ENCODE measurements at places on chromosomes 4 and X. TPM values are rescaled to one million over a fixed set of nuclear protein-coding genes. Genes with fewer than 3 reads are reported as not detected.

- no peak for DNase-seq
Measured at GRCh38 chr4:24764345-24764744, 31.0 kb upstream of the SOD3 start.

GRCh38 chr4:126123611-126124325, 809.0 kb downstream of the FAT4 start:
- no peak for DNase-seq

DNA sequence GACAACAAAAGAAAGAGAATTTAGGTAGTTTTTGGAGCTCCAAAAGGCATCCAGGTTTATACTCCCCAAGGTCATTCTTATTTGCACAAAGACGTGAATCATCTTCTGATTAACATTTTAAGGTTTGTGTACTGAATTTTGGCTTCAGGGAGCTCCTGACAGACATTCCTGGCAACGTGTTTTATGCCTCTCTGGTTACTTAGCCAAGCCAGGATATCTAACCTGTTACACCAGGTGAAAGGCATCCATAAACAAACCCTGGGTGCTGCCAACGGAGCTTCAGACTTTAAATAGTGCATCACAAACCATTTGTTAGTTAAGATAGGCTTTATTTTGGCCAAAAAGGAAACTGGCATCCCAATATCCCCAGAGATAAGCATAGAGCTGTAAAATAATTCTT, 997.3 kb downstream of the ARAP2 start:
- DNase-seq, result no peak

The MAGEB1 gene
- total RNA-seq, result not detected

GRCh38 chr4:182421753-182422152, 178.6 kb downstream of the TENM3 start:
- no peak for DNase-seq

GRCh38 chrX:10507181-10507580, 113.2 kb downstream of the MID1 start:
- no peak for DNase-seq

GRCh38 chr4:158906073-158906472, 137.2 kb downstream of the FNIP2 start:
- DNase-seq, result no peak

The EGF gene
- 1.0 TPM for total RNA-seq

DNA sequence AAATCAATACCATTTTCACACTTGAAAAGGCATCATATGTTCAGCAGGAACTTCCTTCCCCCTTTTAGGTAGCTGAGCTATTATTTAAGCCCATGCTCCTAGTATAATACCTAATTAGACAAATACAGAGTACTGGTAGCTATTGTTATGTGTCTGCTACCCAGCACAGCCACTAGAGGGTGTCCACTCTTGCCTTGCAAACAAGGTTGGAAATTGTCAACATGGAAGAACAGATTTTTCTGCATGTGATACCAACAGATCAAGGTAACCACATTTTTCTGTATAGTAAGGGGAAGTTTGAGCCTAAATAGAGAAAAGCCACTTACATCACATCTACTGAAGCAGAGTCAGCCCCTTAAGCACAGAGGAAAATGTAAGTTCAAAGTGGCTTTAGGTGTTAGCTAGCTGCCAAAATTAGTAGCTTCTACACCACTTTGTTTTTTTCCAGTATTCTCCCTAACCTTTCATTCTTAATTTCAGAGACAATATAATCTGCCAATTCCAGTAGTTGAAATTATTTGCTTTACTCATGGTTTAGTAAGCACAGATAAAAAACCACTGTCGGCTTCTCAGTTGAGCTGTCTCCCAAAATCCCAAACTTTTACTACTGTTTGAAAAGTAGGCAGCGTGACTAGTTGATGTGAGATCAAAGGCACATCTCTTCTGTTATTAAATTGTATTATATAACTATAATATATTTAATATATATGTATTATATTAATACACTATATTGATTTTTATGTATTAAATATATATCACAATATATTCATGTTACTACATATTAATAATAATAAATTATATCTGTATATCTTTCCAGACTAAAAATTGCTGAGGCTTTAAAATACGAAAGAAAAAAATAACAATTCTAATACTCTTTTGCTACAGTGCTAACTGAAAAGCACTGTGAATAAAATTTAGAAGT, 38.2 kb downstream of the EDNRA start:
- DNase-seq, result no peak

- DNase-seq, result no peak
Measured at GRCh38 chrX:17655211-17656034, 81.9 kb upstream of the SCML1 start.

DNA sequence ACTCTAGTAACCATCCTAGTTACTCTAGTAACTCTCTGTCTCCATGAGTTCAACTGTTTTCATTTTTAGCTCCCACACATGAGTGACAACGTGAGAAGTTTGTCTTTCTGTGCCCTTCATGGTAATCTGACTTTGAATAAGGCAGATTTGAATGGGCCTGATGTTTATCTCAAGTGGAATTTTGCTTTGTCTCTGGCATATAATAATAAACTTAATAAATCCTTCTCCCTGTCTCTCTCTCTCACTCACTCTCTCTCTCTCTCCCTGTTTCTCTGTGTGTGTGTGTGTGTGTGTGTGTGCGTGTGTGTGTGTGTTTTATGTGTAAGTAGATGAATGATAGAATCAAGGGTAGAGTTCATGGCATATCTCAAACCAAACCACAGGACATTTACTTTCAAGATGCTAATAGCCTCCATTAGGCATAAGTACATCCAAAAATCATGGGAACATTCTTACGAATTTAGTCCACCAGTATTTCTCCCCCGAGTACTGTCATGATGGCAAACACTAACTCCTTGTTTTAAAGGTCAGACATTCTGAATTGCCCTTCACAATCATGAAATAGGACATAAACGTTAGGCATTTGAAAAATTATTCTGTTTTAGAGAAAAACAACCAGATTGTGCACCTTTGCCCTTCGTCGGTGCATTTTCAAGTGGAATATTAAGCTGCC, 193.1 kb downstream of the SPATA18 start:
- no peak for DNase-seq

GRCh38 chr4:128757712-128758111, 51.8 kb upstream of the JADE1 start:
- no peak for DNase-seq

DNA sequence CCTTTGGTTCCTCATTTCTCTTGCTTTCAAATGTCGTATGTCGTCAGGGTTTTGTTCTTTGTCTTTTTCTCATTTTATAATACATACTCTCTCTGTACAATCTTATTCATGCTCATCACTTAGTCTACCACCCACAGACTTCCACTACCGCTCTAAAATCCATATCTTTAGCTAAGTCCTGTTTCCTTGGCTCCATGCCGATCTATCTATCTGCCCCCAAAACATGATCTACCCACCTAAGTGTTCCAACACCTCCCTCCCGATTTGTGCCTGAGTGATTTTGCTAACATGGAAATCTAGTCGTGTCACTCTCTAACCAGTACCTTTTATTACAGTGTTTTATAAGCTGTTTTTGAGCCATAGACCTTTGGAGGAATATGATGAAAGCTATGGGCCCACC, 65.6 kb upstream of the PGAM4 start:
- no peak for DNase-seq

The GPR82 gene
- not detected for total RNA-seq

The PGM2 gene
- 20.0 TPM for total RNA-seq

GRCh38 chr4:81751531-81752289, 280.0 kb upstream of the RASGEF1B start:
- no peak for DNase-seq

The FATE1 gene
- total RNA-seq, result not detected

- no peak for DNase-seq
Measured at GRCh38 chr4:74504212-74504611, 59.3 kb downstream of the AREG start.

- DNase-seq, result no peak
Measured at GRCh38 chrX:94455782-94456181, 781.8 kb downstream of the FAM133A start.

DNA sequence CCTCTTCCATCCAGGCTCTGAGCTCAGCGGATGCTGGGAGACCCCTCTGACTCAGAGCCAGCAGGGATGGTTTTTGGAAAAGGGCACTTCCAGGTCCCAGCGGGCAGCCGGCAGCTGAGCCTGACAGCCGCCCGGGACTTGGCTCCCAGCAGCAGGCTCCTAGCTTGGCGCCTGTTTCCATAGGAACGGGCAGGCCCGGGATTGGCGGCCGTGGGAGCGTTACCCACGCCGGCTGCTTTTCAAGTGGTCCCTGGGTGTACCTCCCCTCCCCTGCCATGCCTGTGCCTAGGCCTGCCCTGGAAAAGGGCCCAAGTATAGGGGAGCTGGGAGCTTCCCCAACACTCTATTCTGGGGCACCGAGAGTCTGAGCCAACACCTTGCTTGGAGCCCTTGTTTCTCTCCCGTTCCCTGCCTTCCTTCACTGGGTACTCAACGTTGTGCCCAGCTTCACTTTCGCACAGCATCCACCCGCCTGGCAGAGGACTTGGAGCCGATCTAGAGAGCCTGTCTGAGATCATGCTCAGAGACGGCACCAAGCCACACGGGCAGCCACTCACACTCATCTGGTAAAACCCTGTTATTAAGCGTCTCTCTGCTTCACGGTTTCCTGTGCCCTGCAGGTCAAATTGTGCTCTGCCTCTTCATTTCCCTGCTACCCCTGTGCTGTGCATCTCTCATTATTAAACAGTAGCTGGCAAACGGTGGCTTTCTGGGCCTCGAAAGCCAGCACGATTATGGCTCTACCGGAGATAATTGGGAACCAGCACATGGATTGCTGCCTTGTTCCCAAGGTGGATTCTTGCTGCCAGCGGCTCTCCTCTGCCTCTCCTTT, 521.5 kb downstream of the BCOR start:
- DNase-seq, result no peak

DNA sequence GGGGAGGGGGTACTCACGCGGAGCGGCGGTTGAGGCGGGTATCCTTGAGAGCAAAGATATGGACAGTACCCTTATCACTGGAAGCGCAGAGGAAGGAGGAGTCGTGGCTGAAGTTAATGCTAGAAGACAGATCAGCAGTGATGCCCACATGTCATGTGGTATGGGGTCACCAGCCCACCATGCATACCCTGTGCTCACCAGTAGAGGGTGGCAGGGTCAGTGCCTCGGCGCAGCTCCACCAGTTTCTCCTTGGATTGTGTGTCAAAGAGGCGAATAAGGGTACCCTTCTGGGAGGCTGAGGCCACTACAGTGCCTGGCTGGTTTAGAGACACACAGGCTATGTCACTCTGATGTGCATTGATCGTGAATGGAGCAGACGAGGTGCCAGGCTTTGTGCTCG, 1.5 kb upstream of the PRAF2 start:
- DNase-seq, result no peak

DNA sequence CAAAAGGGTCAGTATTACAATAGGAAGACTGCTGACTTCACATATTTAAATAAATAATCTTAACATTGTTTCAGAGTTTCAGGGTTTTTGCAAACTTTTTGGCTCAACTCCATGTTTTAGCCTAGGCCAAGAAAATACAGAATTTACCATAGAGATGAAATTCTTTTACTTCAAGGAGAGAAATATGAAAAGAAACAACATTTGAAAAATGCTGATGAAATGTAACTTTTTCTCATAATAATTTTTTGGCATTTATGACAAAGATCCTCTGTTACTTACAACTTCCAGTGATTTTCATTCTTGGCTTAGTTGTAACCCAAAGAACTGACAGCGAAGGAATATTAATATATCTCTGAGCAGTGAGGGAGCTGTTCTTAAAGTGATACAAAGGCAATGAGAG, 316.1 kb upstream of the EMCN start:
- no peak for DNase-seq

GRCh38 chr4:155530857-155531256, 135.8 kb upstream of the GUCY1A1 start:
- no peak for DNase-seq

The MRPS18C gene
- 43.8 TPM for total RNA-seq

The CLDN34 gene
- total RNA-seq, result 0.84 TPM

GRCh38 chr4:124017185-124017785, 620.7 kb downstream of the SPRY1 start:
- no peak for DNase-seq

The PAGE2B gene
- total RNA-seq, result not detected

DNA sequence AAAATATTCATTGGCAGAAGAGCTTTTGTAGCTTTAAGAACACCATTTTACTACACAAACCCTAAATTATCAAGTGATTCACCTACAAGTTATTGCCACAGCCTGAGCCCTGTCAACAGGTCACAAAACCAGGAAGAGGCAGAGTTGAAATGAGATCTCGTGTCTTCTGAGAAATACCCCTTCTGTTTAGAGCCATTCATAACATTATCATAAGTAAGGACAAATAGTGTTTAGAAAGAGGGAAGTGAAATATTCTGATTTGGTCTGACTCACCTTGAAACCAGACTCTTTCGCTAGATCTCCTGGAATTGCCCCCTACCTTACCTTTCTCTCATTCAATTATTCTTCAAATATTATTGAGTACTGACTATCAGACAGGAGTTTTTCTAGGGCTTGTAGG, 5.9 kb downstream of the ETDB start:
- no peak for DNase-seq

DNA sequence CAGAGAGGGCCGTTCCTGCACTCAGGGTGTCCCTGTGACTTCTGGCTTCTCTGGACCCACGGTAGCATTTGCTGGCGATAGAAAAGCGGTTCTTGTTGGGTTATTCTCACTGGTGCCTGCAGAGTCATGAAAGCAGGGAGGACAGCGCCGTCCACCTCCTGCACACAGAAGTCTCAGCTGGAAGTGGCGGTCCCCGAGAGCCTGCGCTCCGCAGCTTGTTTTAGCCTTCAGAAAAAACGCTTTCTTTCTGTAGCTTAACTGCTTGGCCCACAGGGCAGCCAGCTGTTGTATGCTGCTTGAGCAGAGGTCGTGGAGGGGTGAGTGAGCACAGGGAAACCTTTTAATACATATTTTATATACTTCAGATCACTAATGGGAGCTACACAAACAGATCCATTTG, 400.7 kb upstream of the FAT1 start:
- no peak for DNase-seq

The CDKL2 gene
- 2.1 TPM for total RNA-seq

The CCSER1 gene
- total RNA-seq, result 7.2 TPM

The GLOD5 gene
- total RNA-seq, result not detected

The MTMR8 gene
- 3.0 TPM for total RNA-seq

DNA sequence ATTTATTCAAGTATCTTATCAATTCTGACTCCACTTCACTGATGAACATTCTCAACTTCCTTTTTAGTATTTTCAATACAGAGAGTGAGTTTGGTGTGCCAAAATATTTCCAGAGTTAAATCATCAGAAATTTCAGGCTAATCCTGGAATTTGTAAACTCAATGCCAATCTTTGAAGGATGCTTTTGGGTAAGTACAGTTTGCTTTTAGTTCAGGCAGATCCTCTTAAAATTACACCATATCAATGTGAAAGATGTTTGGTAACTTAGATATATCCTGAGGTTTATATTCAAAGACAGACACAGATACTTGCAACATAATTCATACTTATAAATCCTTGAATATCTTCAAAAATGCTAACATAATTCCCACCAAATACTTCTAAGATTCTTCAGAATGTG, 76.0 kb upstream of the FAM47B start:
- DNase-seq, result no peak

GRCh38 chr4:156391325-156391653, 437.6 kb upstream of the CTSO start:
- DNase-seq, result no peak

The SYTL5 gene
- total RNA-seq, result 1.7 TPM

The PLAC1 gene
- total RNA-seq, result 10.1 TPM

GRCh38 chr4:110638089-110638746, 15.3 kb upstream of the PITX2 start:
- DNase-seq, result no peak

- no peak for DNase-seq
Measured at GRCh38 chr4:56804551-56804950, 16.9 kb downstream of the SPINK2 start.

The STAP1 gene
- total RNA-seq, result not detected
